ENCODE measurements at places on chromosomes 6 and 20. TPM values are rescaled to one million over a fixed set of nuclear protein-coding genes. Genes with fewer than 3 reads are reported as not detected.

The FAM217A gene
- not detected for total RNA-seq

The VSX1 gene
- not detected for total RNA-seq

The COL9A3 gene
- 0.28 TPM for total RNA-seq

The HSPA1L gene
- 1.3 TPM for total RNA-seq

The KCNB1 gene
- not detected for total RNA-seq

The RSPH4A gene
- under 0.01 TPM for total RNA-seq

The LY6G6C gene
- total RNA-seq: not detected

The HLA-DQA1 gene
- total RNA-seq: not detected

The CDKN1A gene
- 171 TPM for total RNA-seq

The EDN3 gene
- total RNA-seq: not detected

The WFDC5 gene
- total RNA-seq: not detected

The IP6K3 gene
- total RNA-seq: 0.18 TPM

The ISM1 gene
- total RNA-seq: not detected

The DYNLT2 gene
- 1.1 TPM for total RNA-seq

The BTN1A1 gene
- not detected for total RNA-seq

The COL21A1 gene
- total RNA-seq: not detected

The FOXQ1 gene
- total RNA-seq: not detected

The C6orf52 gene
- total RNA-seq: not detected
